Fibroblast of skin of scalp (primary cell): ENCODE measurements at places on chromosomes 2 and 18.
A peak's percentile ranks its signal among the peaks of the same experiment; 100 is the strongest.

GRCh38 chr18:29147944-29148343, 971.0 kb upstream of the CDH2 start:
- peak; percentile 85 for DNase-seq

DNA sequence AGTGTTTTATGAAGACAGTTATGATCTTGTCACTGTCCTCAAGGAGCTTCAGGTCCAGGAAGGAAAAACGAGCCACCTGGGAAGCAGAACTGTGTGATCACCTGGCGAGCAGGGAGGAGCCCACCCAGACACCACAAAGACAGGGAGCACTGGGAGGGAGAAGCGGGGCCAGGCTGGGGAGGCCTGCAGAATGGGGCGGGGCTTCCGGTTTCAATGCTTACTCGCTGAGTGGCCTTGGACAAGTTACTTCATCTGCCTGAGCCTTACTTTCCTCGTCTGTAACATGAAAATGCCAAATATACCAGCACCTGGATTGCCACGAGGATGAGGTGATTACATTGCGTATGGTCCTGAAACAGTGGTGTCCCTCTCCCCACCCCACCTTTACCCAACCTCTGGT, 227.5 kb downstream of the ANKRD30B start:
- no peak for DNase-seq

DNA sequence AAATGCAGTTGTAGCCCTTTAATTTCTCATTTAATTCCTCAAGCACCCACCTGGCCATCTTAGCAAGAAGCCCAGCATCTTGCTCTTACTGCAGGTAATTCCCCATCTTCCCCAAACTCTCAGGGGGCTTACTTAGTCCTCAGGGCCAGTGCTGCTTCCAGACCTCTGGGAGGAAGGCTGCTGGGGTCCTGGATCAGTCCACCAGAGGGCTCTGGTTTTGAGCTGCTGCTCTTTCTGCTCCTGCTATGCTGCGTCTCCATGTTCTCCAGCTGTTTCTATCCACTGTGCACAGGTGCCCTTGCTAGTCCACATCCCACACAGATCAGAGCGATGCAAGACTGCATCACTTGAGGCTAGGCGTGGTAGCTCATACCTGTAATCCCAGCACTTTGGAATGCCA, 34.5 kb upstream of the TMEM87B start:
- DNase-seq = no peak

DNA sequence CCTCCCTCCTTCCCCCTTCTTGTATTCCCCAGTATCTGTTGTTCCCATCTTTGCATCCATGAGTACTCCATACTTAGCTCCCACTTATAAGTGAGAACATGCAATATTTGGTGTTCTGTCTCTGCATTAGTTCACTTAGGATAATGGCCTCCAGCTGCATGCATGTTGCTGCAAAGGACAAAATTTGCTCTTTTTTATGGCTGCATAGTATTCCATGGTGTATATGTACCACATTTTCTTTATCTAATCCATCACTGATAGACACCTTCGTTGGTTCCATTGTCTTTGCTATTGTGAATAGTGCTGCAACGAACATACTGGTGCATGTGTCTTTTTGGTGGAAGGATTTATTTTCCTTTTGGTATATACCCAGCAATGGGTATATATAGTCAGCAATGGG, 47.4 kb downstream of the VIT start:
- no peak for DNase-seq

DNA sequence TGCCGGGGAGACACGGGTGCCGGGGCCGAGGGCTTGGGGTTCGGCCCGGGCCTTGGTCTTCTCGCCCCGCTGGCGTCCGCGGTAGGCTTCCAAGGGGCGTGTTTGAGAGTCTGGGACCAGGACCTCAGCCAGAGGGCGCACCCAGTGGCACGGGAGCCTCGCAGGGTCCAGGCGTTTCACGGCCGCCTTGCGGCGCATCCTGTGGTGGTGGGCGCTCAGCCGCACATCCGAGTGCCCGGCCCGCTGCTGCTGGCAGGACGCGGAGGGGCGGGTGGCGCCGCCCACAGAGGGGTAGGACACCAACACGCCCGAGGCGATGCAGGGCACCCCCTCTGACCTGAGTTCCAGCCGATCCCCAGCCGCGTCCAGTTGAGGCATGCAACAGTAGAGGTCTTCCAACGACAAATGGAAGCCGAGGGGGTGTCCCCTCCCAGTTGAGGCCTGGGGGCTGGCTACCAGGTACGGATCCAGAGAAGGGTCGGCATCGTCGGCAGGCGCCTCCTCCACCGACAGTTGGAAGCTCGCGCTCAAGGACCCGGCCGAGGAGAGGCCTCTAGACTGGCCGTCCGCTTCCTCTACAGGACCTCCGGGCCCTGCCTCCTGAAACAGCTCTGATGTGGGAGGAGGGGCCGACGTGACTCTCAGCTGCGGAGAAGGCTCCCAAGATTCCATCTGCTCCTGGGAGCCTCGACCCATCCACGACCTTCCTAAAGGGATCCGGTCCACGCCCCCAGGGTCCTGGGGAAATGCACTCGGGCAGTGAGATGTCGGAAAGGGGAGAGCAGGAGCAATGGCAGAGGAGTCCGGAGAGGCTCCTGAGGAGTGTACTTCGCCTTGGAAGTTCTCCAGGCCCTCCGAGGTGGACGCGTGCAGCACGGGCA, 6.3 kb downstream of the C2orf81 start:
- peak; percentile 37 for DNase-seq

GRCh38 chr2:1162768-1163584, 212.3 kb downstream of the SNTG2 start:
- peak; percentile 66 for DNase-seq

DNA sequence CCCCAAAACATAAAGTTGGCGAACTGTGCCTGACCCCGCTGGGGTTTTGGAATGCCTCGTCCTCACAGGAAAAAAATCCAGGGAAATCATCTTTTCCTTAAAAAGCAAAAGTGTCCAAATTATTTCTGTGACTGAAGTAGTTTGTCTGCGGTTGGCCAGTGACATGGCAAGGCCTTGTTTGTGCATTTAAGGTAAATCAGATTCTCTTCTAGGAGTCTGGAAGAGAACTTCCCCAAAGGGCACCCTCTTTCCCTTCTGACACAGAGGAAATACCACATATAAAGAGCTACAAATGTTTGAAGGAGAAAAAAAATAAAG, 737 bp upstream of the CYB5A start:
- no peak for DNase-seq

- DNase-seq = no peak
Measured at GRCh38 chr2:241949736-241950412, 80.3 kb downstream of the RTP5 start.

- DNase-seq = no peak
Measured at GRCh38 chr2:108629417-108629816, 89.9 kb upstream of the RANBP2 start.

GRCh38 chr18:13159579-13159978, 59.0 kb upstream of the LDLRAD4 start:
- DNase-seq = peak; percentile 74

DNA sequence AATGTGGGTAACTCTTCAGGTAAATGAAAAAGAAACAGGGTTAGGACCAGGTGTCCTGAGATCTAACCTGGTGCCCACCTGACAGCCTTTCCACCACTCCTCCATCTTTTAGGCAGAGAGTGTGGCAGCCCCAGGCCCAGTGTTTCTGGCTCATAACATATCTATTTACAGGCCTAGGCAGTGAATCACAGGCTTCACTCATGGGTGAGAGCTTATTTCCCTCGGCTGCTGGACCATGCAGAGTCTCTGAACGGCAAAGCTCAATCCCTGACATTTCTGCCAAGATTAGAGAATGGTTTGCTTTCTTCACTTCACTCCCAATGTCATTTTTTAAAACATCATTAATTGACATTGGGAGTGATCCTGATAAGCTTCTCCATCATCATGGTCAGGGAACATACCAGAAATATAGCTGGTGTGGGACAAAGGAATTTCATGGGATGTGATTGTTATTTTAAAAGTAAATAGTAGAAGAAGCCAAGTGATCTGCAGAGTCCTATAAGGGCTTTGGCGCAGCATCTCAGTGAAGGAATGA, 323.9 kb downstream of the SETBP1 start:
- DNase-seq = peak; percentile 66

- peak; percentile 3 for DNase-seq
Measured at GRCh38 chr2:109046925-109047508, 58.0 kb upstream of the EDAR start.

DNA sequence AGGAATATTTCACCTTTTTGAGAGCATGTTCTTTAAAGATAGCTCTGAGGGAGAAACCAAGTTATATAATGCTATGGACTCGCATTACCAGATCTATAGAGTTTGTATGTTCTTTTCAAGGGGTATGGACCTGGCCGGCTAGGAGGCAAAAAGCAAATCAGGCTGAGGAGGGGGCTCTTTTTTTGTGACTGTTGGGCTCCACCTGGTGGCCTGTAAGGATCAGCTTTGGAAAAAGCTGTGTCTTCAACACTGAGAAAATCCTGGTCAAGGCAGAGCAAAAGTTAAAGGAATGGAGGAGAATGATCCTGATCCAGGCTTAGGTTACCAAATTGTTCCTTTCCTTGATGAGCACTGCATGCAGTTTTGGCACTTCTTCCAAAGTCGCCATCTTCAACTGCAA, 180.5 kb downstream of the DIS3L2 start:
- DNase-seq = peak; percentile 42

- DNase-seq = no peak
Measured at GRCh38 chr2:232647261-232647660, 13.9 kb downstream of the EFHD1 start.

DNA sequence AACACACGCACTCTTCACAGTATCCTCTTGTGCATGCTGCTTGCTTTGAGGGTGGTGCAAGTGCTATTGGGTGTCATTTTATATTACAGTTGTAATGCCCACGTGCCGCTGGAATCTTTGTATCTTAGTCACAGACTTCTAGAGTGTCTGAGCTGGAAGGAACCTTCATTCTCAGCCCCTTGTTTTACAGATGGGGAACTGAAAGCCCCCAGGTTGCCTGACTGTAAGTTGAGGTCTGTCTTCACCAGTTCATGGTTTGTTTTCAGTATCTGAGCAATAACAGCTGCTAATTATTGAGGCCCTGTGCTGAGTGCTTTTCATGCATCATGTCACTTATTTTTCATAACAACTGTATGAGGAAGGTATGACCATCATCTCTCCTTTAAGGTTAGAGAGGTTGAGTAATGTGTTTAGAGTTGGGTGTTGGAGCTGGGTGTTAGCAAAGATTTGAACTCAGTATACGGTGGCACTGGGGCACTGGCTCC, 77.0 kb downstream of the PRKCE start:
- no peak for DNase-seq

DNA sequence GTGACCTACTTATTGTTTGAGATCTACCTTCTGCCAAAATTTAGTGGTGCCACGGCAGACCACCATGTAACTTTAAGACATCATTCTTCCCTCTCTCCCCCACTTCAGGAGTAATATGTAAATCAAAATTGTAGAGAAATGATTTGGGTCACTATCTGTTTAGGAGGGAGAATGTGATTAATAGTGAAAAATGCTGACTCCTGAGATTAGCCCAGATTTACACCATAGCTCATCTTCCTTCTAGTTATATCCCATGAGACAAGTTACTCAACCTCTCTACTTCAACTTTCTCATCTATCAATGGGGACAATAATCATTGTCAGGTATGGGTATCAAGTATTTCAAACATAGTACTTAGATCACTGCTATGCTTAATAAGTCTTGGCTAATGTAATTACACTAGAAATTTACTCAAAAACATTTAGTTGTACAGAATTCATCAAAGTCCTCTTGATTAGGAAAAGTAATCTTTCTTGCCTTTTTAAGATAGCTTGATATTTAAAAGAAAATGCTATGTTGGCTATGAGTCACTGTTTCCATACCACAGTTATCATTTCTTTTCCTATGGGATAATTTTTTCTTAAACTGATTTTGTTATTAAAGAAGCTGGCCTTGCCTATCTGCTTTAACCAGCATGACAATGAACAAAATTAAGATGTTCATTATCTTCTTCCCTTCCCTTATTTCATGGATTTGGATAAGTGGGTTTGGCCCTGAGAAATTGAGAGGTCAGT, 1038.9 kb upstream of the ZEB2 start:
- peak; percentile 24 for DNase-seq

- no peak for DNase-seq
Measured at GRCh38 chr2:54699665-54700064, 23.8 kb upstream of the EML6 start.

GRCh38 chr2:180591947-180592346, 388.5 kb upstream of the UBE2E3 start:
- DNase-seq = no peak

DNA sequence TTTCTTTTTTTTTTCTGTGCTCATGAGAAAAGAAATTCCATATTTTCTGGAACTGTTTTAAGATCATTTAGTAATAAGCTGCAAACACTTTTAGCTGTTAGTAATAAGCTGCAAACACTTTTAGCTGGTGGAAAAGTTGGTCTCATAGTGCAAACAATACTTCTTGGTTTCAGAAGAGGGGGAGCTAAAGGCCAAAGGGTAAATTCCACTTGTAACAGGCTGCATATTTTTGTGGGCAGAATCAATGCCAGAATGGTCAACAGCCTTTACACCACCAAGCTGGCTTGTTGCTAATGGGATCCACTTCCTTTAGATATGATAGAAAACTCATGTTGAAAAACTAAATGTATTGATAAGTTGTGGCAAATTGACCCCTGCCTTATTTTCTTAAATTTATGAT, 356.8 kb downstream of the NR4A2 start:
- DNase-seq = no peak

DNA sequence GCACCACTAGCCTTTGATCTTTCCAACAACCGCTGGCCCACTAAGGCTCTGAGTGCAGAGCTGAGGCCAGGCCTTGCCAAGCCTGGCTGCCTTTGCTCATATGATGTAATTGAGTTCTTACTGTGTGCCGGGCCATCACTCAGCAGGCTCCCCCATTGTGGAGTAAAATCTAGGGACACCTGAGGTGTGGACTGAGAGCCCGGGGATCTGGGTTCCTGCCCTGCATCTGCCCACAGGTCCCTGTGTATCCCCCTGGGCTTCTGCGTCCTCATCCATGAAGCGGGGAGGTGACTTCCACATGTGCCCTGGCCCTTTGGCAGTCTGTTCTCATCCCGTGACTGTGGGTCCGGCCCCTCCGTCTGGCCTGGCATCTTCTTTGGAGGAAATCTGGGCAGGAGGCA, 33.8 kb downstream of the GREB1 start:
- no peak for DNase-seq

- peak; percentile 88 for DNase-seq
Measured at GRCh38 chr2:164514491-164514890, 106.8 kb downstream of the GRB14 start.

DNA sequence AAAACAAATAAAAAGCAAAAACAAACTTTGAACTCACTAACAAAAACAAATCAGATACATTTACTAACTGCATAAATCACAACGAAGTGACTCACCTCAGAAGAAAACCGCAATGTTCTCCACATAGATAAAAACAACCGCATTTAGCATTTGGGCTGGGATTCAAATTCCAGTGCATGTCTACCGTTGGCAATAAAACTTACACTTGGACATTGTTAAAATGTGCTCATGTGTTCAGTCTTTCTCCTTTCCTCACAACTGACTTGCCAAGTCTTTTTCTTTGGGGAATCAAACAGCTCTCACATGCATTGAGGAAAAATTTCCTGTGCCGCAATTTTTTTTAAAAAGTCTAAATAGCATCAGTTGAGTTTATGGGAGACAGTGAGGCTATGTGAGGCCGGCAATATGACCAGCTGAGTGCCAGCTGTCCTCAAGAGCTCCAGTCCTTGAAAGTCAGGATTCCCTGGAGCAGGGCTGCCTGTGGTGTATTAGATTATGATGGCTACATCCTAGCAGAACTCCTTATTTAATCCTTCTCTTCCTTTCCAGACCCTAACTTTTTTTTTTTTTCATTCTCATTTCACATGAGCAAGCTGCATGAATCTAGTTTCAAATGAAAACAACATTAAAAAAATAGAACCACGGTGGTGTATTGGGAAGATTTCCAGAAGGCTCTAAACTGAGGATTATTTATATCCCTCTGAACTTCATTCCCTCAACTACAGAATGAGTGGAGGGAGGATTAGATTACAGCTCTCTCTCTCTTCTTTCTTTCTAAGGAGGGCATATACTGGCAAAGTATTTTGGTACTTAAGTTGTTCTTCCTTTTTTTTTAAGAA, 70.2 kb upstream of the MEIS1 start:
- peak; percentile 63 for DNase-seq
